Trophoblast cell (in vitro differentiated cells and primary cell): ENCODE measurements at places on chromosomes 16 and 17.

- DNase-seq = no peak
Observed at GRCh38 chr17:8818047-8818446, 18.9 kb upstream of the MFSD6L start.

- no peak for DNase-seq
Observed at GRCh38 chr16:23917621-23918020, 81.8 kb downstream of the PRKCB start.

GRCh38 chr17:77613218-77613617 lies 345.3 kb upstream of the TNRC6C start:
- DNase-seq = no peak

DNA sequence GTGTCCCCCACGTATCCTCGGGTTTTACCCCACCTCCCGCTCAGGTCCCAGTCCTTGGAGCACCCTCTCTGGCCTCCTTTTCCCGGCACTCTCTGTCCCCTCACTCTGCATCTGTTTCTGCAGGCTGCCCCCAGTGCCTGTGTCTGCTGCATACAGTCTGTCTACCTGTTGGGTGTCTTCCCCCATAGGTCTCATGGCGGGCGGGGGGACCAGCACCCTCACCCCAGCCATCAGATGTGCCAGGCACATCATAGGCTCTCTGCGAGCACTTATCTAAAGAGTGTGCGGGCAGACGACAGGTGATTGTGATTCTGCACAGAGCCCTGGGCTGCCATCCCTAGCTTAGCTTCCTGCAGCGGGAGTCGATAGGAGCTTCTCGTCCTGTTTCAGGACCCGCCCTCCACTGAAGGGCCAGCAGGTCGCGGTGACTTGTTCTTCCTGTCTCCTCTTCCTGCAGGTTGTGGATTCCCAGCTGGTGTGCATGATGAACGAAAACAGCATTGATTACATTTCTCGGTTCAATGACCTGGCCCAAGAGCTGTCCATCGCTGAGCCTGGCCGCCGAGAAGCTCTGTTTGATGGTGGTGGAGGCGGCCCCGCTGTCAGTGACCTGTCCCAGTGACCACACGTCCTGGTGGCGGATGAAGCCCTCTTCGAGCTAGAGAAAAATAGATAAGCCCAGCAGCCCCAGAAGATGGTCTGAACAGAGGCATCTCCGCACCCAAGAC lies 4.5 kb upstream of the JPT2 start:
- no peak for DNase-seq

DNA sequence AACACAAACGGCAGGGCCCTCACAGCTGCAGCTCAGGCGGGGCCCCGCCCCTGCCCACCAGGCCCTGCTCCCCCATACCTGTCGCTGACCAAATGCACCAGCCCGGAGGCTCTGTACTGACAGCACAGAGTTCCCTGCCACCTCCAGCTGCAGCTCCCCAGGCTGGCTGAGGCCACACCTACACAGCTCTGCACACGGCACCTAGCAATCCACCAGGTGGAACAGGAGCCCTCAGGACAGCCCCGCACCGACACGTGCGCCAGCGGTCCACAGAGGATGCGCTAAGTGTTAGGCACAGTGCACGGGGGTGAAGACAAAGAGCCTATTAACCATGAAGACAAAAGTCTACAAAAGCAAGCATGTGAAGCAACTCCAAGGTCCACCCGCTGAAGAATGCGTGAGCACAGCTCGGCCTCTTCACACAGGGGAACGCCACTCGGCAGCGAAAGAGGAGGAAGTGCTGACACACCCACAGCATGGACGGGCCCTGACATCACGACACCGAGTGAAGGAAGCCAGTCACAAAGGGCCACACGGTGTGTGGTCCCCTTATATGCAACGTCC lies 5.4 kb downstream of the ZCCHC14 start:
- DNase-seq = peak; percentile 81

- no peak for DNase-seq
Observed at GRCh38 chr17:11342138-11342537, 101.1 kb downstream of the SHISA6 start.

GRCh38 chr17:1959871-1960544 lies 65.1 kb downstream of the RTN4RL1 start:
- DNase-seq = no peak
